ENCODE measurements at places on chromosomes 11 and 22.

GRCh38 chr11:71112454-71112853, 139.9 kb downstream of the SHANK2 start:
- no peak for DNase-seq

DNA sequence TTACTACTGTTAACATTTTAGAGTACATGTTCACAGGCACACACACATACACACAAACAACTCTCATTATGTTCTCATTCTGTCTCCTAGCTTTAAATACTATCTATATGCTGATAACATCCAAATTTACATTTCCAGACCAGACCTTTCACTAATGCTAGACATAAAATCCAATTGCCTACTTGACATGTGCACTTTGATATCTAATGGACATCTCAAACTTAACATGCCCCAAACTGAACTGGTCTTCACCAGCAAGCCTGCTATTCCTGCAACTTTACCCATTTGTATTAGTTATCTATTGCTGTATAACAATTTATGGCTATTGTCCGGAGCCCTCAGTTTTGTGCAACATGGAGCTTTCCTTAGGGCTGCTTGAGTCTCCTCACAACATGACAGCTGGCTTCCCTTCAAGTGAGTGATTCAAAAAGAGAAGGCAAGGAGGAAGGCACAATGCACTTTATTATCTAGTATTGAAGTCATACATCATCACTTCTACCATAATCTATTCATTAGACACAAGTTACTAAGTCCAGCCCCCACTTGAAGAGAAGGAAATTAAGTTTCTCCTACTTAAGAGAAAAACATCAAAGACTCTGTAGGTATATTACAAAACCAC, 3.0 kb downstream of the SLC36A4 start:
- no peak for DNase-seq

DNA sequence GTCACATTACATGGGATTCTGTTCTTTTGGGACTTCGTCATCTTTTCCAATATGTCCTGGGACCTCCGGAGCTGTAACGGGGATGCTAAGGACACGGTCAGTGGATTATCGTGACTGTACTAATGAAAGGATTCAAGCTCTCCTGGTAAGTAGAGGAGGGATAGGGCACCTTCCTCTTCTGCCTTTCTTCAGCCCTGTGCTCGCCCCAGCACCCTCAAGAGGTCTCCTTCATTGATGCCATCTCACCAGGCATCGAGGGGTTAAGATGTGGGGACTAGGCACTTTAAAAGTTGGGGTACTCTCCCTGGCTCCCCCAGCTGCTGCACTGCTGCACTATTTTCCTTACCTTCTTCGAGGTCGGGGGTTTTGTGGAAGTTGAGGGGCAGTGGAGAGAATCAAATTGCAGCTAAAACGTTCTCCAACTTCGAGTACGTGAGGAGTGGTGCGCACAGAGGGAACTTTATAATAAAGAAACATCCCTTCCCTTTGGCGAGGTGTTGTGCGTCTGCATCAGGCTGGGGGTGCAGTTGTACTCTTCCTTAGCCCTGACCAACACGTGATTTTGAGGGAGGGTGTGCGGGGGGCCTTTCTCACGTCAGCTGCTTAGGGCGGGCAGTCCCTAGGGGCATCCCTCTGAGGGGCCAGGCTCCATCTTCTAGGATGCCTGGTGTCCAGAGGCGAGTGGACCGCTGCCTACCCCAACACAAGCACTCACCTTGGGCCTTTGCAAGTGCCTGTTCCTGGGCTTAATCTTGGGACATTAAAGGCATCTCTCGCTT, 96.1 kb downstream of the GRAMD1B start:
- no peak for DNase-seq

DNA sequence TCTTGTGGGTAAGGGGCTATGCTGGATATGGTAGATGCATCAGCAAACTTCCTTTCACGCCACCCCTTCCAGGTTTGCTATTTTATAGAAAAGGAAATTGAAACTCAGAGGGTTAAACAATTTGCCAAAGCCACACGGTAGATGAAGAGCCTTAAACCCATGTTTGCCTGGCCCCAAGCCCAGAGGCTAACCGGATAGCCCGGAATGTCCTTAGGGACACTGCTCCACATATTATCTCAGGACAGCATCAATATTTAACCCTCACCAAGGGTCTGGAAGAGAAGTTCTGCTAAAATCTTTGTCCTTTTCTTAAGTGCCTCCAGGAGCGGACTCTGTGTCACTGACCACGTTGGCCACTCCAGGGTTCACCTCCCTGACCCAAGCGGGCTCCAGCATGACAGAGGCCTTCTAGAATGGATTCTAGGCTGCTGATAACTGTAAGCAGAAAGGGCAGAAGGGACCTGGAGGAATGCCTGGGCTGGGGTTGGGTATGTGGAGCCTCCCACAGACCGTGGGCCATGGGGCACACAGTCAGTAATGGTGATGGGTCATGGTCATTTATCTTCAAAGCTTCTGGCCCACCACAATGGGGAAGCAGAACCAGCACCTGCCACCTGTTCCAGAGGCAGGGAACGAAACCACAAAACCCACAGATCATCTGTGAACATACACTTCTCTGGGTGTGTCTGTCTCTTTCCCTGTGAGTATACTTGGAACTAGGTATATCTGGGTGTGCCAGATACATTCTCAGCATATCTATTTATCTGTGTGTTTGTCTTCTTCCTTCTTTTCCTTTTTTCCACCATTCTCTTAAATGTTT, 5.4 kb upstream of the TMEM86A start:
- DNase-seq: no peak

- DNase-seq: no peak
Observed at GRCh38 chr11:96990914-96991313, 601.1 kb downstream of the JRKL start.

DNA sequence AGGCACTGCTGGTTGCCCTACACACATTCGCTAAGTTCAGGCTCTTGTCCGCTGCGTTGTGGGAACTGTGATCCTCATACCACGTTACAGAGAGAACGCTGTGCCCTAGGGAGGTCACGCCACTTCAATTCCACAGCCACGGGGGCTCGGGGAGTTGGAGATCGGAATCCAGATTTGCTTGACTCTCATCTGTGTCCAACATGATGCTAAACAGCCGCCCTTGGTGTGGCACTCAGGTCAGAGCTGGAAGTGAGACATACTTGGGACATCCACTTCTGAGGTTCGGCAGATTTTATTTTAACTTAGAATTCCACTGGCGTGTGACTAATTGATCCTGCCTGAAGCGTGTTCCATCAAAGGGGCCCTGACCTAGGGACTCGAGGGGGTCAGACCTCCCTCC, 41.7 kb downstream of the RIBC2 start:
- DNase-seq: no peak

DNA sequence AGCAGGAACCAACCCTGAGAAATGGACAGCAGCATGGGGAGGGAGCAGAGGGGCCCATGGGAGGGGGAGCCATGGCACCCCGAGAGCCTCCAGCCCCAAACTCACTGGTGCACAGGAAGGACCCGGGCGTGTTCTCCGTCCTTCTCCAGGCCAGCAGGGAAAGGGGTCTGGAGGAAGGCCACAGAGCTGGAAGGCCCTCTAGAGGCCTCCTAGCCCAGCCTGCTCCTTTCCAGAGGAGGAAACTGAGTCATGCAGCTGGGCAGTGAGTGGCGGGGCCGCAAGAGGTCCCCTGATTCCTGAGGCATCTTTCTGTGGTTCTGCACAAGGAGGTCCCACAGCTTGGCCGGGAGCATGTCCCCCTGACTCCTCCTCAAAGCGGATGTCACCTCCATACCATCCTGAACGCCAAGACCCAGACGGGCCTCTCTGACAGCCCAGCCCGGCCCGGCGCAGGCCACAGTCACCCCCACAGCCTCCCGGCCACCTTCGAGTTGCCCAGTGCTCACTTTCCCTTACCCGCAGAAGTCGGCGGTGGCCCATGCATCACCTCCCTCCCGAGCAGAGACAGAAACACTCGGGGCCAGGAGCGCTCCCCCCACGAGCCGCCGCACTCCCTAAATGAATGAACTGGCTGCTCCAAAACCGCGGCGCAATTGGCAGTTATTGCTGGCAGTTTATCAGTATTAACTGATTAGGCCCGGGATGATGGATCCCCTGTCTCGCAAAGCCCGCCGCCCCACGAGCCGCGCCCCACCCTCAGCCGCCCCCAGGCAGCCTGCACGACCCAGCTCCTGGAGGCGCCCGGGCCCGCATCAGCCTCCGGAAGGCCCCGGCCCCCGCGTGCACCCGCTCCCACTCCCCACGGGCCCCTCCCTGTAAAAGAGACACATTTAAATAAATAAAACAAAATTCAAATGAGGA, 272.5 kb downstream of the BUD13 start:
- DNase-seq: no peak

DNA sequence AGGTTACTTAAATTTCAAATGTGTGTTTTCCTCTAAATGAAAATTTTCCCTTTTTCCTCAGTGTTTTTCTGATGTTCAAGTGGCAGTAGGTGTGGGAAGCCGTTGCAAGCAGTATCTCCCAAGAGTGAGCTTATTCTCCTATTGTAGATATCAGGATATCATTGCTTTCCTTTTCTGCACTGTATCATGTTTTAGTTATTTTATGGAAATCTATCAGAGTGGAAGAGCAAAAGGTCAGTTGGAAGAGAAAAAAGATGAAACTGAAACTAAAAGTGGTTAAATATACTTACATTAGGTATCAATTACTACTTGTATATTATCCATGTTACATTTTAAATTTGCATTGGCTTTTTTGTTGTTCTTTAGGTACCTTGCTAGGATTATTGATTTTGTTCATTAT, 57.0 kb downstream of the PDE3B start:
- DNase-seq: no peak

DNA sequence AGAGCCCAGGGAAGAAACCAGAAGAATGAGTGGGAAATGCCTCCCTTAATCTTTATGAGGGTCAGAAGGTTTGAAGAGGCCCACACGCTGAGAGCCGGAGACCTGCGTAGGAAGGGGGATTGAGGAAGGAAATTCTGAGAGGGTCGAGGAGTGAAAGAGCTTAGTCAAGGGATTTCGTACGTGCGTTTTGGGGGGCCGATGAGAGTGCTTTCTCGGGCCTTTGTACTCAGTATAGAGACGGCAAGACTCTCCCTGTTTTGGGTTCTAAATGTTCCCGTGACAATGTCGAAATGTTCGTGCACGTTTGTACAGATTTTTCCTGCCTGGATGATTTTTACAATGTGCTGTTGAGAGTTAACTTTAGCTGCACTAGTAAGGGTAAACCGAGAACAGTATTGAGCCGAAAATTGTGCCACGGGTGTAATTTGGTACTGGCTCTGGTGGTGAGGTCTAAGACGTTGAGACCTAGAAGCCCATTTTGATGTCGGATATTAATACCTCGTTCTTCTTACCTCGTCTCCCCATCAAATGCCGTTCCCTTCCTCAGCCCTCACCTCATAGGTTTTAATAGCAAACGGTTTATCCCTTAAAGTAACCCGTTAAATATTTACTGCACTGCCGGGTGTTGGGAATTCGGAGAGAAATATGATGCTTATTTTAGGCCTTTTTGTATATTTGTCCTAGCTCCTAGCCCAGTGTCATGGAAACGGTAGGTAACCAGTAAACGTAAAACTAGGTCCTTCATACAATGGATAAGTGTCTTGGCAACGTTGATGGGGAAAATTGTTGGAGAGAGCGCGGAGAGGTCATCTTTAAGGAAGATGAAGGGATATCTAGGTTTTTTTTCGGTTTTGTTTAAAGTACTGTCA, 734 bp downstream of the C11orf58 start:
- DNase-seq: peak; percentile 22

GRCh38 chr22:29691636-29692326, 28.0 kb upstream of the CABP7 start:
- DNase-seq: no peak

GRCh38 chr11:118910309-118911112, 15.2 kb downstream of the BCL9L start:
- peak; percentile 61 for DNase-seq

DNA sequence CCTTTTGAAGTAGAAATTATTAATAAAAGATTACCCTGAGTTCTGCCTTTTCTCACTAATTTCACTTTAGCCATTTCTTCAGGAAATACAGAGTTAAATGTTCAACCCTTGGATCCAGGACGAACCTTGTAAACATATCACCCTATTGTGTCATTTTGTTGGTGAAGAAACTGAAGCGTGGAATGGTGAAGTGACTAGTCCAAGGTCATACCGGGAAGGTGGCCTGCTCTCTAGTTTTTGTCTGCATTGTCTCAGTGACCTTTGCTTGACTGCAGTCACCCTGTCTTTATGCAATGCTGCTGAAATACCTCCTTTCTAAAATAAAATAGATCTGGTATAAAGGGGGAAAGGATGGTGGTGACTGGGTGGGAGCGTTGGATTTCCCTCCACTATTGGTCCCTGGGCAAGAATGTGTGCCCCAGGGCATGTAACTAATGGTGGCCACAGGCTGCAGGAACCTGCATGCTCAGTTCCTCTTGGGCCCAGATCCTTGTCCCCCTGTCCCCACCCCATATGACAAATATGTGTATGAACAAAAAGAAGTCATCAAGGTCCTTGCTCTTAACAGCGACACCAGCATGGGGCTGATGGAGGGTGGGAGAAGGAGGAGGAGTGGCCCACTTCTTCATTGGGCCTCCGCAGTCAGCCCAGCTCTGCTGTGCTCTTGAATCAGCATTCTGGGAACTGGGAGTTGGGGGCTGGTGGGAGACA, 977 bp upstream of the SORL1-AS1 start:
- no peak for DNase-seq

- no peak for DNase-seq
Observed at GRCh38 chr11:105740164-105740903, 130.5 kb downstream of the GRIA4 start.
